ENCODE measurements at places on chromosomes 4 and X. TPM values are rescaled to one million over a fixed set of nuclear protein-coding genes. Genes with fewer than 3 reads are reported as not detected.

DRD5 gene
- not detected for total RNA-seq

SPIN2A gene
- 0.56 TPM for total RNA-seq

CFI gene
- 25.5 TPM for total RNA-seq

DNA sequence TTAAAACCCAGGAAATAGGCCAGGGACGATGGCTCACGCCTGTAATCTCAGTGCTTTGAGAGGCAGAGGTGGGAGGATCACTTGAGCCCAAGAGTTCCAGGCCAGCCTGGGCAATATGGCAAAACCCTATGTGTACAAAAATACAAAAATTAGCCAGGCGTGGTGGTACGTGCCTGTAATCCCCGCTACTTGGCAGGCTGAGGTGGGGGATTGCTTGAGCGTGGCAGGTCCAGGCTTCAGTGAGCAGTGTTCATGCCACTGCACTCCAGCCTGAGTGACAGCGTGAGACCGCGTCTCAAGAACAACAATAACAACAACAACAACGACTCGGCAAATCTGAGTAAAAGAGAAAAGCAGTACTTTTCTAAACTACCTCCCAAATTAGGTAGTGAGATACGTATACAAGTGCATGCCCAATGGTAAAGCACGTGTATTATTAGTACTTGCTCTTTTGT lies 13.0 kb upstream of the NDUFC1 start:
- no peaks in the 10 kb centered on the region for H3K27me3 ChIP-seq
- H3K4me1 ChIP-seq = peaks cover 32% of the 10 kb centered on the region
- DNase-seq = peak; percentile 82
- H3K36me3 ChIP-seq = no peaks in the 10 kb centered on the region
- no peak overlapping the region for H3K4me3 ChIP-seq
- H3K27ac ChIP-seq = peak overlapping the region; percentile 54

GRCh38 chrX:81378560-81378959 lies 176.7 kb downstream of the SH3BGRL start:
- no peak for DNase-seq
- H3K4me1 ChIP-seq = no peaks in the 10 kb centered on the region
- no peak overlapping the region for H3K27ac ChIP-seq
- no peak overlapping the region for H3K4me3 ChIP-seq
- no peaks in the 10 kb centered on the region for H3K36me3 ChIP-seq

- H3K4me3 ChIP-seq = no peak overlapping the region
- no peak overlapping the region for H3K27ac ChIP-seq
- no peaks in the 10 kb centered on the region for H3K27me3 ChIP-seq
- DNase-seq = no peak
- no peaks in the 10 kb centered on the region for H3K4me1 ChIP-seq
These were observed 173.7 kb upstream of the GALNTL6 start for GRCh38 chr4:171639540-171639939.

DNA sequence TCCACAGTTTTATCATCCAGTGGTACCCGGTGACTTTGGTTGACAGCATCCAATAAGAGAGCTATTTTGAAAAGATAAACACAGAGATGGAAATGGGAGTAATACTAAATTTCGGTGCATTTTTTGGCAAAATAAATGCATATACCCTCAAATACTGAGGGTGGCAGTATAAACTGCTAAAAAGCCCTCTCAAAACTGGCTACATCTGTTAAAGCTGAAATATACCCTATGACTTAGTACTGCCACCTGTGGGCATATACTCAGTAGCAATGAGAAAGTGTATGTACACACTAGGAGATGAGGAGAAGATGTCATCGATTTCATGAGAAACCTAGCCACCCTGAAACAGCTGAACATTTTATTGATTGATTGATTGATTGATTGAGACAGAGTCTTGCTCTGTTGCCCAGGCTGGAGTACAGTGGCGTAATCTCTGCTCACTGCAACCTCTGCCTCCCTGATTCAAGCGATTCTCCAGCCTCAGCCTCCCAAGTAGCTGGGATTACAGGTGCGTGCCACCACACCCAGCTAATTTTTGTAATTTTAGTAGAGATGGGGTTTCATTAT lies 12.2 kb upstream of the TMEM128 start:
- no peak for DNase-seq
- no peak overlapping the region for H3K27ac ChIP-seq

DNA sequence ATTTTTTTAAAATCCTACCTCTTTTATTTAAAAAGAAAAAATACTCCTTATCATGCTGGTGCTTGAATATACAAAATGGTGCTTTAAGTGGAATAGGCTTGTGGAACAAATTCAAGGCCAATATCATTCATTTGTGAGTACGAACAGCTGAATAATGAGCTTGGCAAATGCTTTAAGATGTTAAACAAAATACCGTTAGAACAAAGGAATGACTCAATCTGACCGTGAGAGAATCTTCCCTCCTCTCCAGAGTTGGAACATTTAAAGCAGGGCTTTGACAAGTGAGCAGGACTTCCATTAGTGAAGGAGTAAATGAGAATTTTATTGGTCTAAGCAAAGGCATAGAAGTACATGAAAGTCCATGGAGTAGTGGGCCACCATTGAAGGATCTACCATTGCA lies 74.5 kb downstream of the DCLK2 start:
- H3K27me3 ChIP-seq = no peaks in the 10 kb centered on the region
- H3K4me3 ChIP-seq = no peak overlapping the region
- H3K36me3 ChIP-seq = no peaks in the 10 kb centered on the region
- H3K27ac ChIP-seq = no peak overlapping the region
- no peak for DNase-seq
- no peaks in the 10 kb centered on the region for H3K4me1 ChIP-seq

DNA sequence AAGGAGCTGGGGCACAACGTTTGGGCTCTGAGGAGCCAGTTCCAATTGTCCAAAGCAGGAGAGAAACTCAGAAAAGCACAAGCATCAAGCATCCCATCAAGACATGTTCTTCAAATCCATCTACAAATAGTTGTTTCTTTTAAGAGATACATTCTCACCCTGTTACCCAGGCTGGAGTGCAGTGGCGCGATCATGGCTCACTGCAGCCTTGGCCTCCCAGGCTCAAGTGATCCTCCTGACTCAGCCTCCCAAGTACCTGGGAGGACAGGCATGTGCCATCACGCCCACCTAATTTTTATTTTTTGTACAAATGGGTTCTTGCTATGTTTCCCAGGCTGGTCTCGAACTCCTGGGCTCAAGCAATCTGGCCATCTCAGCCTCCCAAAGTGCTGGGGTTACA lies 18.1 kb downstream of the NELFA start:
- H3K27ac ChIP-seq = no peak overlapping the region
- H3K4me3 ChIP-seq = no peak overlapping the region
- H3K27me3 ChIP-seq = no peaks in the 10 kb centered on the region
- H3K36me3 ChIP-seq = peaks cover 41% of the 10 kb centered on the region
- no peaks in the 10 kb centered on the region for H3K4me1 ChIP-seq
- DNase-seq = no peak

DNA sequence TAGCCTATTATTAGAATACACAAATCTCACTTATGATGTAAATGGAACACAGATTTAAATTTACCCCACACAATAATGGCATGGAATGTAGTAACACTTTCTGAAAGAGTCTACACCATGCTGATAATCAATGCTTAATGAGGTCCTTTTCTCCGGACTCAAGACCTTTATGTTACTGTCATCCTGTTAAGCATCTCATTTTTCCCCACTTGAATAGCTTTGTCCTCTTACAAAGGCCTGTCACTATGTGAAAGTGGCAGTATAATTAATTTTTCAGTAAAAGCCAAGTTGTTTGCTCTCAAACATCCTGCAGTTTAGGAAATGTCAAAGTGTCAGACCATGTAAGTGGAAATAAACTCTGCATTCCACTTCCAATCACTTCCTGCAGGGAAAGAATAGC lies 96.4 kb downstream of the GPC3 start:
- H3K4me3 ChIP-seq = no peak overlapping the region
- no peaks in the 10 kb centered on the region for H3K27me3 ChIP-seq
- no peaks in the 10 kb centered on the region for H3K36me3 ChIP-seq
- no peaks in the 10 kb centered on the region for H3K4me1 ChIP-seq
- no peak overlapping the region for H3K27ac ChIP-seq
- DNase-seq = no peak

- no peaks in the 10 kb centered on the region for H3K27me3 ChIP-seq
- no peak overlapping the region for H3K27ac ChIP-seq
- no peak for DNase-seq
- no peaks in the 10 kb centered on the region for H3K4me1 ChIP-seq
- H3K4me3 ChIP-seq = no peak overlapping the region
- no peaks in the 10 kb centered on the region for H3K36me3 ChIP-seq
These were observed 21.9 kb downstream of the L1CAM start for GRCh38 chrX:153864101-153864500.
